ENCODE measurements at places on chromosomes 6 and 20.

DNA sequence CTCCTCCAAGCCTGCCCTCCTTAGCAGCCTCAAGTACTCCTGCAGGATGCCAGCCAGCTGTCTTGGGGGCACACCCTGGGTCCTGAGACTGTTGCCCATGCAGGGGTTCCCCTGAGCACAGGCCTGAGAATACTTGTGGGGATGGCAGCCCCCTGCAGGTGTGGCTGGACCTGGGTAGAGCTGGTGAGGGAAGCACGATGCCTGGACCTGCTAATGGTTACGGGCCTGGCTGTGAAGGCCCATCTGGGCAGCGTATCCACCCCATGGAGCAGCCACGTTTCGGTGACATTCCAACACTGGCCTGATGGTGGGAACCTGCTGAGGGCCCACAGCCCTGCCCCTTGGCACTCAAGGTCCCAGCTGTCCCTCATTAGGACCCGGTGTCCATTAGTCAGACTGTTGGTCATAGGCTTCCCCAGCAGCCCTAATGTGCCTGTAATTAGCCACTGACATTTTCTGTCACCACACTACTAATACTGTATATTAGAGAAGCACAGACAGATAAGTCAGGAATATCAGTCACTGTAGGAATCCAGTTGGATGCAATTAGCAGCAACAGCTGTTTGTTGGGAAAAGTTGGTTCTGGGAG, 20.3 kb downstream of the CCDC167 start:
- DNase-seq: no peak

GRCh38 chr20:48292806-48293205, 507.5 kb upstream of the SULF2 start:
- no peak for DNase-seq

- no peak for DNase-seq
Observed at GRCh38 chr6:53281518-53282215, 67.1 kb downstream of the ELOVL5 start.

GRCh38 chr6:110430236-110430635, 14.9 kb upstream of the DDO start:
- DNase-seq: no peak

GRCh38 chr6:16286151-16286522, 47.8 kb downstream of the GMPR start:
- DNase-seq: peak; percentile 4
